ENCODE measurements at places on chromosomes 5 and 9.

DNA sequence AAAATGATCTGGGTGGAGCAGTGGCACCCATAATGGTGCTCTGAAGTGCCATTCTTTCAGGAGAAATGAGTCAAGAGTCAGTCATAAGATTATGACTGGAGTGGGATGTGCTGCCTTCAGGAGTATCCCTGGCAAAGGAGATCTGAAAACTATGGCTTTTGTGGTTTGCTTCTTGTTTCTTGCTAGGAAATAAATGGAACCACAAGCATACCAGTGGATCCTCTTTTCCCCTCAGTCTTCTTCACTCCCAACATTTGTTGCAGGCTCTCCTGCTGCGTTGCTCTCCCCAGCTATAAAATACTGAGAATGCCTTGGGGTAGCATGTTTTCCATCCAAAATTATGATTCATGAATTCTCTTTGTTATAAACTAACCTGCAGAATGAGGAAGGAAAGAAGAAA is 199.1 kb downstream of the NNT start:
- DNase-seq: no peak

DNA sequence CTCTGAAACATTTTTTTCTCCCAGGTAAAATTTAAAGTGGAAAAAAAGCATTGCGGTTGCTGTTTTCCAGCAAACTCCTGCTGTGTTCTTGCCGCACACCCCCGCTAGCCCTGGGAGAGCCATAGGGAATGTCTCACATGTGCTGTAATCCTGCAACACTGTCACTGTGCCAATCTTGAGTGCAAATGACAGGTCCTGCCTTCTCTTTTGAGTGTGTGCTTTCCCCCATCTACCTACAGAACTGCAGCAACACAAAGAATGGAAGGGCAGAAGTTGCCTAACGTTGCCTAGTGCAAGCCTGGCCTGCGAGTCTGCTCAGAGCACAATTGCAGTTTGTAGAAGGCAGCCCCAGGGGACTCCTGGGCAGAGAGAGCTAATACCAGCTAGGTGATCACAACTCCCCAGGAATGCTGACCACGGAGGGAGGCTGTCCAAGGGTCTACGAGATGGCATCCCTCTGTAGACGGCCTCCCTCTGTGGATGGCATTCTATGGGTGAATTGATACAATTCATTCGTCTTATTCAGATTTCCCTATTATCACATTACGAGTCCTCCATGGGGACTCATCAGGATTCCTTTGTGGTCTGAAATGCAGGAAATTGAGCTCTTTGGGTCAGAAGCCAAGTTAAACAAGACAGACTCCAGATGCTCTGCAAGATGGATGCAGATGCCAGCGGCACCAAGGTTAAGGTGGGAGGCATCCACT is 172.6 kb upstream of the S1PR3 start:
- no peak for DNase-seq

DNA sequence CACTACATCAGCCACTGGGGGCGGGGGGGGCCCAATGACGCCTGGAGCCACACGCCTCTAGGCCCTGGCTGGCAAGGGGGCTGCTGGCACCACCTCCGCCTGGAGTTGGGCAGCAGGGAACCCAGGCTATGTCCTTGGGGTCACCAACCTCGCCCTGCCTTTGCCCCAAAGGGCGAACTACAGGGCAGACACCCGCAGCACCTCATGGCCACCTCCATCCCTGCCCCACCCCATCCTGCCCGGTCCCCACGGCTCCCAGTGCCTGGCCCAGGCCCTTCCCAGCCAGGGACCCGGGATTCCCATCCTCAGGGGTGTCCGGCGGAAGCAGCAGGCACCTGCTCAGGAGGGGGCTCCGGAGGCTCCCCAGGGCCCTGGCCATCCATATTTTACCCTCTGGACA is 37.0 kb downstream of the NACC2 start:
- DNase-seq: no peak

- DNase-seq: no peak
These were observed 334.4 kb upstream of the ACTBL2 start for GRCh38 chr5:57817001-57817453.

- no peak for DNase-seq
These were observed 138.6 kb upstream of the RAD23B start for GRCh38 chr9:107144475-107144874.

GRCh38 chr9:133359399-133360175 is 3.2 kb downstream of the SURF2 start:
- no peak for DNase-seq

- DNase-seq: no peak
These were observed 317.9 kb upstream of the IRX1 start for GRCh38 chr5:3277590-3278196.

DNA sequence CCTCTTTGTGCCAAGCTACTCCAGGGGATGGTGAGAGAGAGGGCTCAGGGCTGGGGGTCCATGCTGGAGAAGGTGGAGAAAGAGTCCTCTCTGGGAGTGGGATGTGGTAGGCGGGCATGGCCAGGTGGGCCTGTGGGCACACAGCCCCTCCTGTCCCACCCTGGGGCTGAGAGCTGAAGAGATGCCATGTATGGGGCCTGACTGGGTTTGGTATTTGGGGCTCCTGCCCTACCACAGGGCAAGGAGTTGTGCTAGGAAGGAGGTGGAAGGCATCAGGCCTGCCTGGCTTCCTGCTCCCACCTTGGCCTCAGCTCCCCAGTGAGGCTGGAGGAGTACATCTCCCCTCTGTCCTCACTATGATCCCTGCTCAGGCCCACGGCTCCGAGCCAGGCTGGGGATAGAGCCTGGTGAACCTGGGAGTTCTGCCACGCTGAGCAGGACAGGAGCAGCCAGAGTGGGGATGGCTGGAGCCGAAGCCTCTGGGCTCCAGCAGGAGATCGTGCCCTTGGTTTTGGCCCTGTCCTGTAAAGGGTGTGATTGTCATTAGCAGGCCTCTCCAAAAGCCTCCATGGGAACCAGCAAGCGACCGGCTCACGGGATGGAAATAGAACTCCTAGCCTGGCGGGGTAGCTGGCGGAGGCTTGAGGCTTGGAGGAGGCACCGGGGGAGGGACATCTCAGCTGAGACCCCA is 75.5 kb downstream of the CACNA1B start:
- DNase-seq: no peak

GRCh38 chr5:59685793-59686192 is 207.7 kb downstream of the PDE4D start:
- DNase-seq: no peak

DNA sequence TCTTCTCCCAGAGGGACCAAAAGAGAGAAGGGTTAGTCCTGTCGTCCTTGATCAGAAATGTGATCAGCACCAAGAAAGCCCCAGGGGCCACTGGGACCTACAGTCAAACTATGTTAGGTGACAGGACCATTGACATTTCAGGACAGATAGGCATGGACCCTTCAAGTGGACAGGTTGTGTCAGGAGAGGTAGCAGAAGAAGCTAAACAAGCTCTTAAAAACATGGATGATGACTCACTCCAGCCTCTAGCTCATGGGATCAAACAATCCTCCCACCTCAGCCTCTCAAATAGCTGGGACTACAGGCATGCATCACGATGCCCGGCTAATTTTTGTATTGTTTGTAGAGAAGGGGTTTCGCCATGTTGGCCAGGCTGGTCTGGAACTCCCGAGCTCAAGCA is 2.3 kb upstream of the AQP3 start:
- no peak for DNase-seq

DNA sequence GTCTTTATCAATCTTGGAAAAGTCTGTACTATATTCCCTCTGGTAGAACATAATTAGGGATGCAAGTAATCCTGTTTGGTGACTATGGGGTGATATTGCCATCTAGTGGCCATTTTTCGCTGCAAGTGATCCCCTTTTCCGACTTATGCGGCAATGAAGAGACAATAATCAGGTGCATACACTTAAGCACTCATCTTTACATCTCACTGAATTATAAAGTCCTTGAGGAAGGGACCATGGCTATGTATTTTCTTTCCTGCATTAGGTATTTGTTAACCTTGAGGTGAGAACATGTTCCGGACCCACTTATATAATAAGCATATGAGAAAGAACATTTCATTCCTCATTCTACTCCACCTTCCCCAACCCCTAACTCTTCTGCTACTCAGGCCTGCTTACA is 19.6 kb upstream of the LIX1 start:
- DNase-seq: peak; percentile 86

- no peak for DNase-seq
These were observed 921.8 kb downstream of the NR2F1-AS1 start for GRCh38 chr5:92659246-92659645.

DNA sequence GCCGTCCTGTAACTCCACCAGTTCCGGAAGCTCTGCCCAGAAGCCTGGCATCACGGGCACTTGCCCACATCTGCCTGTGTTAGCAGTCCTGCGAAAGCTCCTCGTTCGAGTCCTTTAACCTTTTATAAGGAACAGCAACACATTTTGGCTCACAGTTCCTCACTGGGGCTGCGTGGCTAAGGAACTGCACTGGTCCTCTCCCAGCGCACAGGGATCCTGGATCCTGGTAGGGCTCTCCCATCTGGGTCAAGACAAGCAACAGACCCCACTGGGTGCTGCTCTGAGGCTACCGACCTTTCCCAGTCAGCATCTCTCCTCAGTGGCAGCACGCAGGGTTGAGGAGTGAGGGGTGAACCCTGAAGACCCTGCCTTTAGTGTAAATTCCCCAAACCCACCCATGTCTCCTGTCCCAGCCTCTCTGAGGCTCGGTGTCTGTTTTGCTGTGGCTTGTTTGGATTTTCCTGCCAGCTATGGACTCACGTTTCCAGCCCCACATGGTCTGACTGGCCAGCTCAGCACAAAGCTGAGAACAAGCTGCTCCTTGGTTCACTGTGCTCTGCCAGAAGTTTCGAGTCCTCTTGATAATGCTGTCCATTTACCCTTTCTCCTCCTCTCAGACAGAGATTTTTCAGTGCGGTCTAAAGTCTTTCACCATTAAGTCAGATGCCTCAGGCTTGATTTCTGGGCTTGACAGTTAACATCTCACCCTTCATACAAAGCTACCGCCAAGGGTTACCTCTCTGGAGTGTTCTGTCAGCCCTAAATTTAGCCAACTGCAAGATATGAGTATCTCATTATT is 80.0 kb downstream of the AK8 start:
- peak; percentile 1 for DNase-seq

DNA sequence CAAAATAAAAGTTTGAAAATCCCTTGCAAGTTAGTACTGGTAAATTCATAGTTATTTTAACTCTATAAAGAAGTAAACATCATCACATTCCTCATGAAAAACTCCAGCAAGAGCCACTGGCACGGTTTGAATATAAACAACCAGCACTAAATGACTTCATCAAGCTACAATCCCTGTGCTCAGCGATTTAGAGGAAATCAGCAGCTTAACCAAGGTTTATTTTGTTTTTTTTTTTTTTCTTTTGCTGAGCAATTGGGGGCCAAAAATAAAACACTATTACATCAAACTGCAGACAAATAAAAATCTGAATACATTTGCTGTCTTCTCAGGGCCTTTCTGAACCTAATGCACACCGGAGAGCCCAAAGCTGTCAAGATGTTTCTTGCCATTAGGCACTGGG is 106.2 kb upstream of the SLC24A2 start:
- DNase-seq: no peak

GRCh38 chr5:180101451-180102105 is 30.0 kb upstream of the RNF130 start:
- no peak for DNase-seq

DNA sequence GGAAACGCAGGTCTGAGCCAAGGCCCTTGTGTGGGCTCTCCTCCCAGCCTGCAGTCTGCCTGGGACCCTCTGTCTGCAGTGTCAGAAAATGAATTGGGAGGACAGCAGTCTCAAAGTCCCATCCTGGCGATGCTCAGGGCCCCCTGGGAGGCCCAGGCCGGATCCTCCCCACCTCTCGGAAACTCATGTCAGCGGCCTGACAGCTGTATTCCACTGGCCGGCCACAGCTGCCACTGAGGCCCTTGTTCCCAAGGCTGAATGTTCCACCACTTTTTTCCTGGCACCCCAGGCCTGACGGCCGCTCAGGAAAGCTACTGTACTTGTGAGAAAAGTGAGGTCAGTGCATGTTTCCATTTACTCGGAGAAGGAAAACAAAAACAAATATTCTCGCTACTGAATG is 180.0 kb downstream of the FGF18 start:
- no peak for DNase-seq

GRCh38 chr5:98933445-98934072 is 4.8 kb upstream of the CHD1 start:
- DNase-seq: no peak

DNA sequence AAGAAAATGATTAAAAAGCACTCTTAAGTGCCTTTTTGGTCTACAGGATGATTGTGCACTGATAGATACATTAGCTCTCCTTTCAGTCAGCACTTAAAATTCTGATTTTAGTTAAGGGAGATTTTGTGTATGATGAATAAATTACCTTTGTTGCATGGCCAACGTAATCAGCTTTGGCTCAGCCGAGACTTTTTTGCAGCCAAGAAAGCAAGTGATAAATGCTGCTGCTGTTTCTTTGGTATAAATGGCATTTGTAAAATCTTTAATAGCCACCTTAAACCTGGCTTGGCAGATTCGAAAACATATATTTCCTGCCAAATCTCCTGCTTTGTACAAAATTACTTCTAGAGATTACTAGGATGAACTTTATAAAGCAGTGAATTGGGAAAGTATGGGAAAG is 147.7 kb downstream of the DCP2 start:
- no peak for DNase-seq

DNA sequence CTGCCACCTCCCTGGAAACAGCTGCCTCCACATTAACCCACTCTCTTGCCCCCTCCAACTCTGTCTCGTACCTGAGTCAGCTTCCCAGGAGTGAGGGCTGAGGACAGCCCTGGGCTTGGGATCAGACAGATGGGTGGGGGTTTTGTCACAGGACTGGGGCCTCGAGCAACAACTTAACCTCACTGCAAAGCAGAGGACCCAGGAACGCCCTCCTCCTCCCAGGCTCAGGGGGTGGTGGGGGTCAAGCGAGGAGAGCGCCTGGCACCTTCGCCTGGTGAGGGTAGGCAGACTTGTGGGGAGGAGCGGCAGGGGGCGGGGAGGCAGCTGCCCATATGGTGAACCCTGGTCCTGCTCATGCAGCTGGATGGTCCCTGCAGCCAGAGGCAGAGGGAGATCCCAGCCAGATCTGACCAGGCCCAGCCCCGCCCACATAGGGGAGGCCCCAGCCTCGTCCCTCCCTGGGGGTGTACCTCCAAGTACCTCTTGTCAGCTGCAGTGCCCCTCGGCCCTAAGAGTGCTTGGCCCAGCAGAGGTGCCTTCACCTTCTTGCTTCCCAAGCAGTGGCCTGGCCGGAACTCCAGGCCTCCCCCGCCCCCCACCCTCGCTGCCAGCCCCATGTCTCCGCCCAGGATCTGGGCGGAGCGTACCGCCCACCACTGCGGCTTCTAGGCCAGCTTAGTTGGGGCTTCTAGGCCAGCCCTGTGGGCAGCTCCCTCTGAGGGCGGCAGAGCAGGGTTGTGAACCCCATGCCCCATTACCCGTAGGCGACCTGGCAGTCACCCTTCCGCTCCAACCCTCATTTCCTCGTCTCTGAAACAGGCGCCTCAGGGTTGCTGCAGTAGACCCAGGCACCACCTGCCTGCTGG is at the start of gene SARDH:
Gene SARDH (minus strand): TSS at position 579 of the 866 bp plus-strand sequence. CDS start 4,179 bp downstream, outside the sequence.
- peak; percentile 3 for DNase-seq

Measured in midbrain (tissue), 1 donor.